Activated T-helper 2 cell treated with anti-CD3 and anti-CD28 coated beads, Interferon-gamma antibody, Interleukin-2, Interleukin-4, amounts not matched to agents 10 μg/mL and 5 μg/mL and 100 μg/mL, durations not matched to agents 14 hours and 24 hours and 36 hours (primary cell): ENCODE measurements at places on chromosomes 2 and 18. TPM values are rescaled to one million over a fixed set of nuclear protein-coding genes. Genes with fewer than 3 reads are reported as not detected.

The ERFE gene
- total RNA-seq, result 0.46 and 1.1 TPM in 2 replicates

The SUMO1 gene
- 119 and 124 TPM in 2 replicates for total RNA-seq

The TGFA gene
- not detected in 2 replicates for total RNA-seq

The RIT2 gene
- total RNA-seq, result not detected in 2 replicates

The CFAP53 gene
- 0.25 and 0.51 TPM in 2 replicates for total RNA-seq

The GALNT3 gene
- total RNA-seq, result 21.3 and 21.6 TPM in 2 replicates

The MAP3K19 gene
- total RNA-seq, result not detected in 2 replicates

The PDE1A gene
- total RNA-seq, result not detected in 2 replicates

The CXCR2 gene
- total RNA-seq, result 0.09 TPM in 1 of 2 replicates, not detected in the other

The ESPNL gene
- 0.07 and 0.14 TPM in 2 replicates for total RNA-seq

The NFATC1 gene
- 95.0 and 99.9 TPM in 2 replicates for total RNA-seq

The KYNU gene
- 0.11 TPM in 1 of 2 replicates, not detected in the other for total RNA-seq

DNA sequence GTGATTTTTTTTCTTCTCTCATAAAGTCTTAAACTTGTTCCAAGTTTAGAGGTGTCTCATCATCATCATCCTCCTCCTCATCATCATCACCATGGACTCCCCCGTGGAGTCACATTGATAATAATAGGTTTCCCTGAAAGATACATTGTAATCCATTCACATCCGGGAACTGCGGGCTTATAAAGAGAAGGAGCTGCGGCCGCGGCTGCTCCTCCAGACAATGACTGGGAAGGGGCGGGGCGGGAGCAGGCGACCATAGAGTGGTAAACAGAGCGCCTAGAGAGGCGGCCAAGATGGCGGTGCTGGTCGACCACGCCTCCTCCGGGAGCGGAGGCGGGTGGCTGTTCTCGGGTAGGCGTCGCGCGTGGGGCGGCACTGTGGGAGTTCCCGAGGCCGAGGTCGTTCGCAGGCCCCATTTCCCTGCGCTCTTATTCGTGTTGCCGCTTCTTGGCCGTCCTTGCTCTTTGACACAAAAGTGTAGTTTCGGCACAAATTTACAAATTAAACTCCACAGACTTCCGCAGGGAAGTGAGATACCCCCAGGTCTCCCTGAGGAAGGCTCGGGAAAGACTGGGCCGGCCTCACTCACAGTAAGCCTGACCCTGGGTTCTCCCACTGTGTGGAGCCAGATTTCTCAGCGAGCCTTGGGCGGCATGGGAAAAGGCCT lies 1.8 kb upstream of the TCF4 start:
- DNase-seq, result peak; percentile 84

DNA sequence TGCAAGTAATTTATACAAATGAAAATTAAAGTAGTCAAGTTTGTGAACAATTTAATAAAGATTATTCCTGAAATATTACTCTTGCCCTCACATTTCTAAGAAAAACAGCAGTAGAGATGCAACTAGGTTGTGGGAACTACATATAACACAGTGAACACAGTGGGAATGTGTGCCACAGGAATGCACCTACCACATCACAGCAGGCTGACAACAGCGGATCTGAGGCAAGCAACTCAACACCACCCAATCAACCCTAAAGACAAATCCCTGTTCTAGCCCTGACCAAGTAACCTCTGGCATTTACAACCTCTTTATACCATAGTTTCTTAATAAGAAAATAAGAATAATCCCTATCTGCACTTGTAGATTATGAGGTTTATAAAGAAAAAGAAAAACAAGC lies 23.4 kb downstream of the MBOAT2 start:
- no peak for DNase-seq

- no peak for DNase-seq
Measured at GRCh38 chr2:205772983-205773382, 90.7 kb downstream of the NRP2 start.

GRCh38 chr2:128233790-128234395 lies 84.8 kb downstream of the HS6ST1 start:
- DNase-seq, result no peak

DNA sequence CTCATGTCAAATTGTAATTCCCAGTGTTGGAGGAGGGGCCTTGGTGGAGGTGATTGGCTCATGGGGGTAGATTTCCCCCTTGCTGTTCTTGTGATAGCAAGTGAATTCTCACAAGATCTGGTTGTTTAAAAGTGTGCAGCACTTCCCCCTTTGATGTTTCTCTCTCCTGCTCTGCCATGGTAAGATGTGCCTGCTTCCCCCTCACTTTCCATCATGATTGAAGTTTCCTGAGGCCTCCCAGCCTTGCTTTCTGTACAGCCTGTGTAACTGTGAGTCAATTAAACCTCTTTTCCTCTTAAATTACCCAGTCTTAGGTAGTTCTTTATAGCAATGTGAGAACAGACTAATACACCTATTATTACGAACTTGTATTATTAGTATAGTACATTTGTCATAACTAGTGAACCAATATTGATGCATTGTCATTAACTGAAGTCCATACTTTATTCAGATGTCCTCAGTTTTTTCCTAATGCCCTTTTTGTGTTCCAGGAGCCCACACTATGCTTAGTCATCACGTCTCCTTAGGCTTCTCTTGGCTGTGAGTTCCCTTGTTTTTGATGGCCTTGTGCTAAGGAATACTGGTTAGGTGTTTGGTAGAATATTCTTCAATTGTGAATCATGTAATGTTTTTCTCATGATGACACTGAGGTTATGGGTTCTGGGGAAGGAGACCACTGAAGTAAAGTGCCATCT lies 4.5 kb upstream of the MAP3K2 start:
- no peak for DNase-seq

- DNase-seq, result no peak
Measured at GRCh38 chr2:20091305-20091991, 40.0 kb upstream of the LAPTM4A start.

GRCh38 chr2:174608866-174609214 lies 11.2 kb upstream of the WIPF1 start:
- no peak for DNase-seq

GRCh38 chr2:191910518-191910917 lies 63.6 kb upstream of the CAVIN2 start:
- no peak for DNase-seq

DNA sequence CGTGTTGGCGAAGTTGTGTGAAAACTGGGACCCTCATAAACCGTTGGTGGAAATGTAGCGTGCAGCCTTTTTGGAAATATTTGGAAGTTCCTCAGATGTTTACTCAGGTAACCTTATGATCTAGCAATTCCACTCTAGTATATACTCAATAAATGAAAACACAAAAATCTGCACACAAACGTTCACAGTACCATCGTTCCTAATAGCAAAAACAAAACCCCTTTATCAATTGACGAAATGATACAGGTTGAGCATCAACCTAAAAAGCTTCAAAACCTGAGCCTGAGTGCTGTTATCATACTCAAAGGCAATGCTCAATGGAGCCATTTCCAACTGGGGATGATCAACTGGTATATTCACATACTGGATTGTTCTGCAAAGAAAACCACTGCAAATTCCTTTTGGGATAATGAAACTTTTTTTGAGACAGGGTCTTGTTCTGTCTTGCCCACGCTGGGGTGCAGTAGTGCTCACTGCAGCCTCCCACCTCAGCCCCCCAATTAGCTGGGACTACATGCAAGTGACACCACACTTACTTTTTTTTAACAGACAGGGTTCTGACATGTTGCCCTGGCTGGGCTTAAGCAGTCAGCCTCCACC lies 777 bp upstream of the C18orf32 start:
- no peak for DNase-seq

DNA sequence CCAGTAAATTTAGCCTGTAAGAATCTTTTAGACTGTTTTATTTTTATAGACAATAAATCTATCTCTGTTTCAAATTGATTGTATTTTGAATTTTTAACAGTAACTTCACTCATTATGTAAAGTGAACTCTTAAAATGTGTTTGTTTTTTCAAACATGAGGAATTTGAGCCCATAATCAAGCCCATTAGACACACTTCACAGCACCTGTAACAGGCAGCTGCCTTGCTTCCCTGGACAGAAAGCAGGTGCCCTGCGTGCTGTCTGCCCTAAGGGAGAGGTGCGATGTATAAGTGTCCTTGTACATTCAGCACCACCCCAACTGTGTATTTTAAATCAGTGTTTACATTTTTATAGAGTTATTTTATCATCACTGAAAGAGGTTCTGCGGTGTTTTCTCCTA lies 186.5 kb upstream of the TPO start:
- DNase-seq, result no peak

DNA sequence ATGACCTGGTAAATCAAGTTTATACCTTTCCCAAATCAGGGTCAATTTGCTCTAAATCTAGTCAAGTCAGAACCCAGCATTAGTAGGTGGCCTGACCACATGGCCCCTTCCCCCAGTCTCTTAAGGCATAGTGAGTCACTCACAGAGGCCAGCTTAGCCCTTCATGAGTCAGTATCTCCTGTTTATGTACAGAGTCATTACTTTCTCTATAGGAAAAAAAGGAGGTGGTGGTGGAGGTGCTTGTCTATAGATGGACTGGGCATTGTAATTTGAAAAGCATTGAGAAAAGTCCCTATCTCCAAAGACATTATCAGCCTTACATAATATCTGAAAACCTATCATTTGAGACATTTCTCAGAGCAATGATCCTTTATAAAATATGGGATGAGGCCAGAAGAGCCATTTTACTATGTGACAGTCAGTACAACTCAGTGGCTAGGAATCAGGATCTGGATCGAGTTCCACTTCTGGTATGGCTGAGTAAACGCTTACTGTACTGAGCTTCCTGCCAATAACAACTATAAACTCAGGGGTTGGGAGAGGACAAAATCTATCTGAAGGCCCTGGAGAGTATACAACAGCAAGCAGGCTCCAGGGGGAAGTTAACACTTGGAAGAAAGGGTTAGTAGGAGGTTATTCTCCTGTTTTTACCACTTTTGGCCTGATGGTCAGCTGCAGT lies 22.5 kb upstream of the SIGLEC15 start:
- no peak for DNase-seq

- DNase-seq, result no peak
Measured at GRCh38 chr2:216118474-216118873, 9.3 kb downstream of the XRCC5 start.

DNA sequence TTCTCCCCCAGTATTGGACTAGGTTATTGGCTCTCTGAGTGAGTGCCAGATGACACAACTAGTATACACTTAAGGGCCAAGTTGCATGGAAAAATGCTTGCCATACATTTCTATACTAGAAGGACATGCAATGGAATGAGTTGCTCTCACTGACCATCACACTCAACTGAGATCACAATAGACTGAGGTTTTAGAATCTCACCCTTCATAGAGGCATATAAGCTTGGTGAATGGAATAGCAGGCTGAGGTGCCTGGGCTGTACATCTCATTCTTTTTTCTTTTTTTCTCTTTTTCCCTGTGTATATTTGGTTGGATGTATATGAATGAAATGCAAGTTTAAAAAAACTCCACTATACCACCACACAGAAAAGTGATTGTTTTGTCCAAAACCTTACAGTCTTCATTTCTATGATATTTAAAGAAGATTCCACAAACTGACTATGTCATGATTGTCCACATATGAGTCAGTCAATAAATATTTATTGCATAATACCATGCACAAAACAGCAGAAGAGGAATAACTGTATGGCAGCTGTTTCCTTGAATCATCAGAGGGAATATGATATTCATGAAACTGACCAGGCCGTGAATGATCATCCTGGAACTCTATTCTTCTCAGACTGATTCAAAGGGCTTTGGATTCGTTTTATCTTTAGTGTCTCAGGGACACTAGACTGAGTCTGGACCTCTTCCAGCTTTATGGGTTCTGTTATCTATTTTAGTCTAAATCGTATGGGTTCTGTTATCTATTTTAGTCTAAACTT lies 122.6 kb upstream of the STK17B start:
- no peak for DNase-seq

DNA sequence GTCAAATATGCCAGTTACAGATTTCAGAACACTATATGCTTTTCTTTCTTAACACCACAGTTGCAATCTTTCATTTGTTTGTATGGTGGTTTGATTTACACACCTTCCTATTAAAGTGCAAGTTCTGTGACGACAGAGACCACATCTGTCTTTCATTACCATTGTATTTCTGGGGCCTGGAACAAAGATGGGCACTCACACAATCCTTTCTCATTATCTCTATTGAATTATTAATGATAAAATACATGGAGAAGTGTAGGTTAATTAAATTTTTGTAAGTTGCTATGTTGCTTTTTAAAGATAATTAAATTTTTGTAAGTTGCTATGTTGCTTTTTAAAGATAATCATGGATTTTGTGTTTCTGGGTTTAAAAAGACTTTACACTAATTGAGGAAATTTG lies 79.9 kb downstream of the KCTD18 start:
- DNase-seq, result no peak

- DNase-seq, result no peak
Measured at GRCh38 chr2:60556175-60556574, 2.7 kb upstream of the BCL11A start.

- DNase-seq, result no peak
Measured at GRCh38 chr2:167905668-167906067, 341.7 kb downstream of the STK39 start.

DNA sequence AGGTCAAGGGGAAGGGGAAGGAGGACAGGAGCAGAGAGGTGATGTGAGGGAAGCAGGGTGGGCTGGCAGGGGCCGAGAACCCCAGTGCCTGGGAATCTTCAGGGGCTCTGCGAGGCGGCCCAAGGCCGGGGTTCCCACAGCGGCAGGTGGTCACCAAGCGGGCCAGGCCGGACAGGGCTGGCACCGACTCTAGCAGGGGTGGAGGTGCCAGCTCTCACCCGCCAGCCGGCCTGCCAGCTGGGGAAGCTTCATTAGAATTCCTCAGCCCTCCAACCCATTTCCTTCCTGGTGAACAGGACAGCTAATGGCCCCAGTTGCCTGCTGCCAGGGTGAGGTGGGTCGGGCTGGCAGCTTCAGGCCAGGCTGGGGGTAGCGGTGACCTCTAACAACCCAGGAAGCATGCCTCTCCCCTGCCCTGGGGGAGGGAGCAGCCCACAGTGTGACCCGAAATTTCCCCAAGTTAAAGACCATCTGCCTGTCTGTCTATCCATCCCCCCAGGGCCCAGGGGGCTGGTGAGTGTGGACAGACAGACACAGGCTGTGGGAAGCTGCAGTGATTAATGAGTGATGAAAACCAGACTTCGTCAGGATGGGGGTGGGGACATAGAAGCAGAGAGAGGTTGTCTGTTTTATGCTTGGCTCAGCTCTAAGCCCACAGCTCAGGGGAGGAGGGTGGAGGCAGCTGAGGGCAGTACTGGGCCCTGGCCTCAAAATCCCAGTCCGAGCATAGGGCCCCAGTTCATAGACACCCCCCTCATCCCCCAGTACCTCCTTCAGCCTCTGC lies 144.1 kb downstream of the ZFP36L2 start:
- DNase-seq, result no peak
